Activated naive CD8-positive, alpha-beta T cell treated with anti-CD3 and anti-CD28 coated beads for 36 hours (primary cell): ENCODE measurements at places on chromosomes 7 and 10. TPM values are rescaled to one million over a fixed set of nuclear protein-coding genes. Genes with fewer than 3 reads are reported as not detected.

Gene PCLO
- not detected for total RNA-seq

- no peak for DNase-seq
Measured at GRCh38 chr7:20917603-20918002, 130.9 kb upstream of the SP8 start.

GRCh38 chr7:111198255-111198654 lies 107.3 kb downstream of the LRRN3 start:
- no peak for DNase-seq

Gene GCK
- 2.5 TPM for total RNA-seq

GRCh38 chr10:120749072-120749471 lies 102.1 kb upstream of the WDR11 start:
- no peak for DNase-seq

- no peak for DNase-seq
Measured at GRCh38 chr7:46972205-46972604, 609.7 kb downstream of the TNS3 start.

DNA sequence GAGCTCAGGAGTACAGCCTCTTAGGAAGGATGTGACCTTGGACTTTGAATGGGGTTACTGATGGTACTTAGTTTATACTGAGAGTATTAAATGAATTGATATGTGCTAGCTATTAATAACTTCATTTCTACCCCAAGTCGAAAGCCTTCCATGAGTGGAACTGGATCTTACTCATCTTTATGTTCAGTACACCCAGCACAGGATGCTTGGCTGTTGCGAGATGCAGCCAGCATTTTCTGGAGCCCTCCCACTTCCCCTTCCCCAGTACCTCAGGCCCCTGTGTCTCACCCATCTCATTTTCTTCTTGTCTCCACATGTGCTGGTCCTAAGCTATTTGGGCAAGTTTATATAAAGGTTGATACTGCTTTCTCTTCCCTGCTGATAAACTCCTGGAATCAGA lies 7.2 kb downstream of the UPP1 start:
- DNase-seq = no peak

GRCh38 chr10:42367532-42368230 lies 270.7 kb downstream of the ZNF33B start:
- DNase-seq = no peak
